NCI-H2081 treated with DMSO at 0.1 percent for 48 hours (cell line): ENCODE measurements at places on chromosomes 16 and 17.

DNA sequence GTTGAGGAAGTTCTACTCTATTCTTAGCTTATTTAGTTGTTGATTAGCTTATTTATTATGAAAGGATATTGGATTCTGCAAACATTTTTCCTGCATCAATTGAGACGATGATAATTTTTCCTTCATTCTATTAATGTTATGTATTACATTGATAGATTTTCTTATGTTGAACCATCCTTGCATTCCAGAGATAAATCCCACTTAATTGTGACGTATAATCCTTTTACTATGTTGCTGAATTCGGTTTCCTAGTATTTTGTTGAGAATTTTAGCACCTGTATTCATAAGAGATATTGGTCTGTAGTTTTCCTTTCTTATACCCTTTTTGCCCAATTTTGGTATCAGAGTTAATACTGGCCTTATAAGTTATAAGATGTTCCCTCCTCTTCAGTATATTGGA is 47.6 kb upstream of the BRD7 start:
- no peak for DNase-seq

DNA sequence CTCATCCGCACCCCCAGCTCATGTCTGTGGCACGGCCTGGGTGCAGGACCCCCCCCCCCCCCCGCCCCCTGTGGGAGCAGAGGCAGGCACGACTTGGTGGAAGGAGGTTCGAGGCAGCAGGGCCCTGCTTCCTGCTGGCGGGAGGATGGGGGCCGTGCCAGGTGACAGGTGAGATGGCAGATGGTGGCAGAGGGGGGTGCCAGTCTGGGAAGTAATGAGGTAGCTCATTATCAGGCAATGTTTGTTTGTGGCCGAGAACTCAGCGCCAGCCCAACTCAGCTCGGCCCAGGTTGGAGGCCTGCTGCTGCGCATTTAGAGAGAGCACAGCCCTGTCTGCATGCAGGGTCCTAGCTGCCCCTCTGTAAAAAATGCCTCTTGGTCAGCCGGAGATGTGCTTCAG is 40.1 kb upstream of the JPH3 start:
- peak; percentile 18 for DNase-seq

- DNase-seq, result no peak
These were observed 63.4 kb downstream of the CLEC16A start for GRCh38 chr16:11007714-11008280.

DNA sequence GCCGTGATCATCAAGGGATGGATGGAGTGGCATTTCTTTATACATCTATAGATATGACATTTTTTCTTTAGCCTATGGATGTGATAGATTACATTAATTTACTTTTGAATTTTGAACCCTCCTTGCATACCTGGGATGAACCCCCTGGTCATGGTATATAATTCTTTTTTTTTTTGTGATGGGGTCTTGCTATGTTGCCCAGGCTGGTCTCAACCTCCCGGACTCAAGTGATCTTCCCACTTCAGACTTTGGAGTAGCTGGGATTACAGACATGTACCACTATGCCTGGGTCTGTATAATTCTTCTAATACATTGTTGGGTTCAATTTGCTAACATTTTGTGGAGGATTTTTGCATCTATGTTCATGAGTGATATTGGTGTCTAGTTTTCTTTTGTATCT is 1.7 kb upstream of the TNS4 start:
- no peak for DNase-seq

- no peak for DNase-seq
These were observed 63.0 kb downstream of the TMEM100 start for GRCh38 chr17:55659661-55660060.

GRCh38 chr16:77289331-77289809 is 90.2 kb downstream of the SYCE1L start:
- no peak for DNase-seq

DNA sequence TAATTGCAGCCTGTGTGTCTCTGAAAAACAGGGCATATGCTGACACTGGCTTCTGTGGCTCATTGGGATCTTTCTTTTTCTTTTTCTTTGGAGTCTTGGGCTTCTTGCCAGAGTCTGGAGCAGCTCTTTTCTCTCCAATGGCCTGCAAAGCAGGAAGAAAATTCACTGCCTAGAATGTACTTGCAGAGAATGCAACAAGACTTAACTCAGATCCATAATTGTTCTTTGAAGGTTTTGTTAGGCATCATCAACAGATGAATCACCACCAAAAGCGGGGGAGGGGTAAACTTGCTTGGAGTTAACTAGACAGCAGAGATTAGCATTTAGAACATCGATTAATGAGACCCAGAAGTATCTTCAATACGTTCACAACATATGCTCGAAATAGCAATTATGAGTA is 100.9 kb downstream of the TOX3 start:
- no peak for DNase-seq

GRCh38 chr17:41326173-41327145 is 10.9 kb upstream of the KRTAP17-1 start:
- no peak for DNase-seq

DNA sequence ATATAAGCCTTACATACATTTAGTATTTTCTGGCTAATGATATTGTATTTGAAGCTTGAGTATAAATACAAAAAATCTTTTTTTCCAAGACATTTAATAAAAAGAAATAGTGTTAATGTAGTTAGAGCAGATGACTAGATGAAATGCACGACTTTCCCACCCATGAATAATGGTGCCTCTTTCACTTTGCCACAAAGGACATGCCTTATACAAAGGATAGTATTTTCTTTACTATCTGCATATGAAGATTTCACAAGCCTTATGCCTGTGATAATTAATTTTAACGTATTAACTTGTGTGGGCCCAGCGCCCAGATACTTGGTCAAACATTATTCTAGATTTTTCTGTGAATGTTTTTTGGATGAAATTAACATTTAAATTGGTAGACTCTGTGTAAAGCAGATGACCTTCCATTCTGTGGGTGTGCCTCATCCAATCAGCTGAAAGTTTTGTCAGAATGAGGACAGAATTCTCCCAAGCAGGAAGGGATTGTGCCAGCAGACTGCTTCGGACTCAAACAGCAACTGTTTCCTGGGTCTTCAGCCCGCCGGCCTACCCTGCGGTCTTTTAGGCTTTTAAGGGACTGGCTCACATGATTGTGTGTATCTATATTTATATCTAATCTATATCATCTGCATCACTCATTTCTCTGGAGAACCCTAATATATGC is 115.4 kb downstream of the USP22 start:
- DNase-seq, result no peak

DNA sequence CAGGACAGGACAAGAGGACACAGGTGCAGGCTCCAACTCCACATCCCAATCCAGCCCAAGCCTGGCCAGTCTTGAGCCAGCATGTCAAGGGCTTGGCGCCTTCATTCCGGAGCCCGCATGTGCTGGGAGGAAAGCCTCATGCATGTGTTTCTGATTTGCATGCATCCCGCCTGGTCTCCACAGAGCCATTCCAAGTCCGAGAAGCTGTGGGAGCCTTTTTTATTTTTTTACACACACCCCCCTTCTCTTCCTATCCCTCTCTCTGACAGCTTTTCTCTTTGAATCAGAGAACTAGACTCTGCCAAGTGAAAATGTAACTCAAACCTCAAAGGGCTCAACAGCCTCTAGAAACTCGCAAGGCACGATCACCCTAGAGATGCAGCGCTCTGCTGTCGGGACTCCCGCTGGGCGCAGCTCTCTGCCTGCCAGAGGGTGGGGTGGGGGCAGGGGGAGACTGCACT is 45.1 kb downstream of the NOG start:
- no peak for DNase-seq

GRCh38 chr17:75872434-75873351 is 5.7 kb downstream of the TRIM47 start:
- DNase-seq, result no peak

GRCh38 chr16:71995038-71995437 is 5.2 kb downstream of the PKD1L3 start:
- DNase-seq, result no peak

- DNase-seq, result no peak
These were observed 94.2 kb downstream of the DNAH3 start for GRCh38 chr16:21056396-21056795.

DNA sequence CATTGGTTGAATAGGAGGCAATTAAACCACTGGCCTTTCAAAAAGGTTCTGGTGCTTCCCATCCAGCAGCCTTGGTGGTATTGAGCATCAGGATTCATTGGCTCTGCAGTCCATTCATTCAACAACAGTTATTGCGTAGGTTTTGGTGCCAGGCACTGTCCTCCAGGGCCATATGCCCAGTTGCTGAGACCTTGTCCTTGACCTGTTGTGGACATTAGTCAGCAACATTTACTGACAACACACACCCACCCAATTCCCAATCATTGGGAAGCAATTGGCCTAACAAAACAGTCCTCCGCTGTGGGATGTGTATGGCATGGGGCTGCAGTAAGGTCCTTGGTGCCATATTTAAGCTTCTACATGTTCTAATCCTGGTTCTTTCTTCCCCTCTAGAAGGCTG is 82.2 kb downstream of the AXIN2 start:
- DNase-seq, result no peak

DNA sequence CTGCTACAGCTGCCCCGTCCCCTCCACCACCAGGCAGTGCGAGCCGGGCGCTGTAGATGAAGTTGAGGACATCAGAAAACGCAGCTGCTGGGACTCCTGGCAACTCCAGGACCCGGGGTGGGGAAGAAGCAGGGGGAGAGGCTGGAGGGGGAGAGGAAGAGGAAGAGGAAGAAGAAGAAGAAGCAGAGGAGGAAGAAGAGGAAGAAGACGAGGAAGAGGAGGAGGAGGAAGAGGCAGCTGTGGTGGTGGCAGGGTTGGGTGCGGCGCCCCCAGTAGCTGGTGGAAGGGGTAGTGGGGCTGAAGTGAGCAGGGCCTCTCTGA is 13.2 kb downstream of the ZBTB4 start:
- DNase-seq, result no peak

DNA sequence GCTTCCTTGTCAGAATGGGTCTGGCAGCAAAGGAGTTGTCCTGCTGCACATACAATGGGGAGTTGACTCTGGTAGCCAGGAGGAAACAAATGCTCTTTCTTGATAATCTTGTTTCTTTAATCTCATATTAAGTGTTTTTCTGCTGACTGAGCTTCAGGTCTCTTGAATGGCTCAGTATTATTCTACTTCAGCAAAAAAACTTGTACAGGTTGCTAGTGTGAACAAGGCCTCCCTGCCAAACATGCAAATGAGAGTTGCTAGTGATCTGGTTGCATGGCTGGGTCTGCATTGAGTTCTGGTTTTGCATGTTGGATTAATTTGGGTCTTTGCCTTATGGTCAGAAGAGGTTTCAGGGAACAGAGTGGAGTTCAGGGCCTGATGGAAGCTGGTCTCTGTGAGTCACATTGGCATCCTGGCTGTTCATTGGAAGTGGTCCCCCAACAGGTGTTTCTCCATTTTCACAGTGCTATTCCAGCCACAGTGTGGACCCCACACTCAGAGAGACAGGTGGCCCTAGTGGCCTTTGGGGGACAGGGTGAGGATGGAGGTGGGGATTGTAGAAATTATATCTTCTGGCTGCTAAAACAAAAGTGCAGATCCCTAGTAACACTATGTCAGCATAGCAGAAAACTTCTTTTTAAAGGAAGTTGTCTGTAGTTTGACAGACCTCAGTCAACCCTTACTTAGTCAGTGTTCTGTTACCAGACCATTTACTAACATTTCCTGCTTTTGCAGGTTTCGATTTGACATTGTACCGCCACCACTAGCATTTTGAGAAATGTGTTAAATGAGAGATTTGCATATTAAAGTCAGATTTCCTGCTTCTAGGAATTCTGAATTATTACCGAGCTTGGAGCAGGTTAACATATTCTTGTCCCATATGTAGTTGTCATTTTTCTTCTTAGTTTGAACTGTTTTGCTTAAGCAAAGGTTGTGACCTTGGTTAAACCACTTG is 47.1 kb downstream of the EPN2 start:
- no peak for DNase-seq

DNA sequence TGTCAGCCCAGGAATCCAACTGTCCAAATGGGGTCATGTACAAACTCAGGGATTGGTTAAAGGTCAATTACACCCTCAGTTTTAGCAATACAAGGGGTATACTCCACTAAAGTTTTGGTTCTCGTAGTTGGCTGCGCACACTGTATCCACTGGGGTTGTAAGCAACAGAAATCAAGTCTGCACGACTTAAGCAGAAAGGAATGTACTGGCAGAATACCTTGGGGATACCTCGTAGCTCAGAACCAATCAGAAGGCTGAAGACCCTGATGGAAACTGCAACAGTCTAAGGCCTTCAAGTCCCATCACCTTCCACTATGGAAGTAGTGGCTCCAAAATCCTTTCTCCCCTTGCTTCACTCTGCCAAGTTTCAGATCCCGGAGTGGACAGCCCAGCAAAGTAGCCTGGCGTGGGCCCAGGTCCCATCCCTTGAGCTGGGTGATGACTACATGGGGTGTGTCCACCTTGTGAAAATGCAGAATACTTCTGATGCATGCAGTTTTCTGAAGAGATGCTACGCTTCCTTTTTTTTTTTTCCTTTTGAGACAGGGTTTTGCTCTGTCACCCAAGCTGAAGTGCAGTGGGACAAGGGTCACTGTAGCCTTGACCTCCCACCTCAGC is 21.1 kb upstream of the RPH3AL start:
- DNase-seq, result no peak

DNA sequence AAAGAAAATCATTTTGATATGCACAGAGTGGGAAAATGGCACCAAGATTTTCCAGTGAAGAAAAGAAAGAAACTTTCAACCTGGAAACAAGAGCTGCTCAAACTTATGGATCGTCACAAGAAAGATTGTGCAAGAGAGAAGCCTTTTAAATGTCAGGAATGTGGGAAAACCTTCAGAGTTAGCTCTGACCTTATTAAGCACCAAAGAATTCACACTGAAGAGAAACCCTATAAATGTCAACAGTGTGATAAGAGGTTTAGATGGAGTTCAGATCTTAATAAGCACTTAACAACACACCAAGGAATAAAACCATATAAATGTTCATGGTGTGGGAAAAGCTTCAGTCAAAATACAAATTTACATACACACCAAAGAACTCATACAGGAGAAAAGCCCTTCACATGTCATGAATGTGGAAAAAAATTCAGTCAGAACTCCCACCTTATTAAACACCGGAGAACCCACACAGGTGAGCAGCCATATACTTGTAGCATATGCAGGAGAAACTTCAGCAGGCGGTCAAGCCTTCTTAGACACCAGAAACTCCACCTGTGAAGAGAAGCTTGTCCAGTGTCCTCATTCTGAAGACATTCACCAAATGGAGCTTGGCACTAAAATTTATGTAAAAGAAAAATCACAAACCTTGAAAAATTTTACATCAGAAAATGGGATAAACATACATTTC is 12.2 kb downstream of the ZNF75A start:
- no peak for DNase-seq

GRCh38 chr17:4189280-4189679 is 46.3 kb downstream of the CYB5D2 start:
- DNase-seq, result no peak

GRCh38 chr16:54812229-54812628 is 118.4 kb upstream of the IRX5 start:
- DNase-seq, result no peak

GRCh38 chr16:52469775-52470174 is 77.2 kb downstream of the TOX3 start:
- no peak for DNase-seq

- DNase-seq, result no peak
These were observed 31.0 kb downstream of the TBX21 start for GRCh38 chr17:47763913-47764582.

GRCh38 chr17:6494239-6494941 is 50.1 kb downstream of the PIMREG start:
- no peak for DNase-seq
